ENCODE measurements at places on chromosomes 4 and X.

DNA sequence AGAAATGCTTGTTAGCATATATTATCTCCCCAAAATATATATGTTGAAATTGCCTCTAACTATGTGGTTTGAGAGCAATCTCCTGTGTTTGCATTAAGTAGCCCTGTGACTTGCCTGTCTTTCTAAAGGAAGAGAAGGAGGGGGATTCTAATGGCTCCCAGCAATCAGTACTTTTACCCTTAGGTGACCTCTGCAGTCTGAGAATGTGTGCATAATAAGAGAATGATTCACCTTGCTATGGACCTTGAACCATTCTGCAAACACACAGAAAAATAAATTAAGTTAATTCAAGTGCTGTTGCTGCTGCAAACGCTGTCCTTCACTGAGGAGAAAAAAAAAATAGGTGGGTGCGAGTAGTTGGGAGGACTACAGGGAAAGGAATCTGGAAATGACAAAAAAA, 322.2 kb downstream of the IQCM start:
- ATAC-seq, result no peak

DNA sequence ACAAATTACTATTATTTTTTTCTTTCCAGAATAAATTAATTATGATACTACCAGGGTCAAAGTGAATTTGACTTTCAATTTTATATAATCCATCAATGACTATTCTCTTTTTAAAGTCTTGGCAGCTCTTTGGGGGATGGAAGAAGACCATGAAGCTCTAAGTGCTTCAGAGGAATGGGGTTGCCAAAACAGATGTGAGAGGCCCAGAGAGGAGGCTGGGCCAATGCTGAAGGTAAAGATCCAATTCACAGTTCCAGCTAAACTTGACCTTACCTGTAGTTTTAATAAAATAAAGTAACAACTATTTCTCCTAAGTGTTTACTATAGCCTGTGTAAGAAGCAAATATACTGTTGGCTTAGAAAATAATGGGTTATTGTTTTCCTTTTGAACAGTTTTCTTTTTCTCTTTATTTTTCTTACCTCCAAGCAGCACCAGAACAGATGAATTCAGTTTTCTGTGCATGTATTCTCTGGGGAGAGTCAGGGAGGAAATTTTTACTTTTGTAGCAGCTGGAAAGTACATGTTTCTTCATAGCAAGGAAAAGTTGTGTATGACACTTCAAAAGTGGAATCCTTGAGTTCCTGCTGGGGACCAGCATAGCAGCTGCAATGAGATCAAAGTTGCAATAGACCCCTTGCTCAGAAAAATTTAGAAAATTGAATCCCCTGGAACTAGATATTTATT, 104.9 kb downstream of the CEP44 start:
- no peak for ATAC-seq

GRCh38 chr4:112953262-112953661, 96.2 kb upstream of the ANK2 start:
- peak; percentile 63 for ATAC-seq

DNA sequence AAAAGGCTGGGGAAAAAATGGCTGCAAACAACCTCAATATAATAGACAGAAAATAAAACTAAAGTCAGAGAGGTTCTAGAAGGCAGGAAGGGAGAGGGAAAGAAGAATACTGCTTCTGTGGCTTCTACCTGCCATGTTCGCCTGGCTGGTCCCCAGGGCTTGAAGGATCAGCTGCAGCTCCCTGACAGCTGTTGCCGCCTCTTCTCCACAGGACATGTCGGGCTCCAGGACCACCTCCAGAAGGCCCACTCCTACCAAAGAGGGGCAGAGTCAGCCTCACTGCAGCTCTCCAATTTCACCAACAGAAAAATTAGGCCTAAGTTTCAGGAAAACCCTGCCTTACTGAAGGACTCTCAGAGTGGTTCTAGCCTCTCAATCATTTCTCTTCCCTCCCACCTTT, 44.9 kb downstream of the GATB start:
- no peak for ATAC-seq
